Prostate gland (tissue), 2 donors: ENCODE measurements at places on chromosomes 12 and 14.

DNA sequence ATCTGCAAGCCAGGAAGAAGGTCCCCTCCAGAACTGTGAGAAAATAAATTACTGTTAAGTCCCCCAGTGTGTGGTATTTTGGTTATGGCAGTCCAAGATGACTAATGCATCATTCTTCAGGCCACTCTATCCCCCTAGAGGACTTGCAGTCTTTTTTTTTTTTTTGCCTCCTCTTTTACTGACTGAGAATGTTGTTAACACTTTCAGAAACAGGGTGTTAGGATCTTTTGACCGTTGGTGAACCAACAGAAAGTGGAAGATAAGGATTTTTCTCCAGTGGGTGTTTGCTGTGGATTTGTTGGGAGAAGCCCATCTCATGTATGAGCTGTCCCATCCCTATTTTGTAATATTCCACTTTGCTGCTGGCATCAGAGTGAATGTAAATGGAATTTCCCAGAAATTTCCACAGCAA lies 37.8 kb downstream of the MARK3 start:
- H3K27ac ChIP-seq, result no peak overlapping the region
- no peaks in the 10 kb centered on the region for H3K27me3 ChIP-seq
- H3K4me3 ChIP-seq, result no peak overlapping the region
- H3K4me1 ChIP-seq, result peaks cover 10% of the 10 kb centered on the region
- no peaks in the 10 kb centered on the region for H3K36me3 ChIP-seq
- no peak for DNase-seq

DNA sequence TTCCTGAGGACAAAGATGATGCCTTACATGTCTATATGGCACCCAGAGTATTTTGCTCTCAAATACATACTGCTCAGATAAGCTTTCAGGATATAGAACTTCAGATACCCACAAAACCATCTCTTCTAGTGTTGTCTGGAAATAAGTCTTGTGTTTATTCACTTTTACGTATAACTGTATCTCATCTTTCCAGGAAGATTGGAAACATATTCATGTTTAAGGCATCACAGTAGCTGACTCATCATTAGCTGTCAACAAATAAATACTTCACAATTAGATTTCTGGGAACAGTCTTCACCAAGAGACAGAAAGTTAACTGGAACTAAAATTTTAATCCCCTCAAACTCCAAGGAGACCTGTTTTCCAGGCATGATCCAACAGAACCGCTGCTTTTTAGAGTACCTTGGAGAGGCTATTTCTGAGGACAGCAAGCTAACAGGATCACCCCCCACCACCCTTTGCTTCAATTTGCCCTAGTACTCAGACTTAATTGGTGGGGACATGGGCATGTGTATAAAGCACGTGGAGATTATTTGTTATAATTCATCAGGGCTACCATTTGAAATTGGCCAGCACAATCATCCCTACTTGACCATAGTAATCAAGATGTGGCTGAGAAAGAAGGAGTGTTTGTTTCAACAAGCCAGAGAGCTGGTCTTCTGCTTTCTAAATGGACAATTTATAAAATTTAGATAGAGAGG lies 129.3 kb upstream of the HIF1A start:
- H3K27me3 ChIP-seq, result no peaks in the 10 kb centered on the region
- no peak for DNase-seq
- peaks cover 6% of the 10 kb centered on the region for H3K4me1 ChIP-seq
- H3K4me3 ChIP-seq, result no peak overlapping the region

DNA sequence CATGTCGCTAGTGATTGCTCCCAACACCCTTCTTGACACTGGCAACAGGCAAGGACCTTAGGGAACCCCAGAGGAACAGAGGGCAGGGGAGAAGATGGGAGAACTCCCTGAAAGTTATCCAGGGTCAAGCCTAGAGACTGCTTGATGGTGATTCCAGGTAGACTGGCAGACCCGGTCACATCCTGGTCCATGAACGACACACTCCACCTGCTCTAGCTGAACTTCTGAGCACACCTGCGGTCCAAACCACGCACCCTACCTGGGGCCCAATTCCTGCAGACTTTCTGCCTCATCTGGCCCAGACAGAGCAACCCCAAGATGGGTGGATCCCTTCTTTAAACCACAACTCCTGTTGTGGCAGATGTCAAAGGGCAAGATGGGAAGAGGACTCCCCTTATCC lies 34.2 kb downstream of the NCKAP5L start:
- H3K27me3 ChIP-seq, result no peaks in the 10 kb centered on the region
- no peaks in the 10 kb centered on the region for H3K36me3 ChIP-seq
- H3K4me1 ChIP-seq, result no peaks in the 10 kb centered on the region
- H3K27ac ChIP-seq, result no peak overlapping the region

DNA sequence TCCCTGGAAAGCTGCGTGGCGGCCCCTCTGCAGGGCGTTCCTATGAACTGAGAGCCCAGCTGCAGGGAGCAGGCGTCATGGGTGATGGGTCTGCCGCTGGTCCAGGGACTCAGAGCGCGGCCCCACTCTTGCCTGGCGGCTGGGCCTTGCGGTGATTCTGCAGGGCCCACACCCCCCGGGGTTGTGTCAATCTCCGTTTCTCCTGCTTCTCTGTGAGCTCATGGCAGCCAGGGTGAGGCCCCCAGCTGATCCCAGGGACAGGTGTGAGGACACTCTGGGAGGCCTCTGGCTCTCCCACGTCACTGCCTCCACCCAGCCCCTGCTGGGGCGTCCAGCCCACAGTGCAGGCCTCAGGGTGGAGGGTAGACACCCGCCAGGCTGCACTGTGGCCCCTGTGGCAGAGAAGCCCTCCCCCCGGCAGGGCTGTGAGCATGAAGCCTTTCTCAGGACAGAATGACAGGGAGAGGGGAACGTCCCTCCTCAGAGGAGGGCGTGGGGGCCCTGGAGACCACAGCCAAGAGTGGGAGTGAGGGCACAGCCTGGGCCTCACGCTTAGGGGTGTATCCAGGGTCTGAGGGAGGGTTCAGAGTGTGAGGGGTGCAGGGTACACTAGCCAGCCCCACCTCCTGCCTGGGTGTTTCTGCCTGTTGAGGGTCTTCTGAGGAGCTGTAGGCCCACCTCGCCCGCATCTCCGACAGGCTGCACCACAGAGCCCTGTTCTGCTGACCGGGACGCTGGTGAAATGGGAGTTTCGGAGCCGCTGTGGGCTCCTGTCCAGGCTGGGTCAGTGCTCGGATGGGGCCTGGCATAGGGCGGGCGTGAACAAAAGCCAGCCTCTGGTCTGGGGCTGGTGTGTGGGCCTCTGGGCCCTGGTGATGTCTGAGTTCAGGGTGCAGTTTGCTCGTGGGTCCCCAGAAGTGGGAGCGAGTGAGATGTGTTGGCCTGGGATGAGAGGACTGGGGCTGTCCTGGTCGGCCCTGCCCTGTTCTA lies 26.7 kb upstream of the CRIP2 start:
- H3K36me3 ChIP-seq, result peaks cover 4% of the 10 kb centered on the region
- no peak for DNase-seq
- H3K4me1 ChIP-seq, result no peaks in the 10 kb centered on the region
- H3K27ac ChIP-seq, result no peak overlapping the region
- H3K4me3 ChIP-seq, result no peak overlapping the region
- H3K27me3 ChIP-seq, result no peaks in the 10 kb centered on the region

GRCh38 chr14:96797582-96798349 lies 584 bp downstream of the VRK1 start:
- no peaks in the 10 kb centered on the region for H3K27me3 ChIP-seq
- peak overlapping the region; percentile 42 for H3K27ac ChIP-seq
- no peaks in the 10 kb centered on the region for H3K36me3 ChIP-seq
- no peaks in the 10 kb centered on the region for H3K4me1 ChIP-seq
- peak overlapping the region; percentile 67 for H3K4me3 ChIP-seq

DNA sequence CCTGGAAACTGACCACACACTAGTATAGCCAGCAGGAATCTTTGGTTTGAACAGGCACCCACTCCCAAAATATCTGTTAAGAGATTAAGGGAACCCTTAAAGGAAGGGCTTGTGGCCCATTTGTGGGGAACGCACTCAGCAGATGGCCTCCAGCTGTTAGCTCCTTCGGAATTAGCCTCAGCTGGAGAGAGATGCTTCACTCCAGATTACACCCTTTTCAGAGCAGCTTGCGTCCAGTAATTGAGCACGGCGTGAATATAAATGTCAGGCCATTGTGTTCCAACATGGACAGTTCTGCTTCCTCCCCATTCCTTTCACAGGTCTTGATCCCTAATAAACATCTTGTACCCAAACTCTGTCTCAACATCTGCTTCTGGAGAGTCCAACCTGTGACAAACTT lies 397.8 kb downstream of the SEC23A start:
- no peak overlapping the region for H3K27ac ChIP-seq
- no peaks in the 10 kb centered on the region for H3K36me3 ChIP-seq

- H3K4me3 ChIP-seq, result no peak overlapping the region
- H3K27ac ChIP-seq, result no peak overlapping the region
- DNase-seq, result no peak
Measured at GRCh38 chr14:91998667-91999570, 40.9 kb downstream of the TRIP11 start.

DNA sequence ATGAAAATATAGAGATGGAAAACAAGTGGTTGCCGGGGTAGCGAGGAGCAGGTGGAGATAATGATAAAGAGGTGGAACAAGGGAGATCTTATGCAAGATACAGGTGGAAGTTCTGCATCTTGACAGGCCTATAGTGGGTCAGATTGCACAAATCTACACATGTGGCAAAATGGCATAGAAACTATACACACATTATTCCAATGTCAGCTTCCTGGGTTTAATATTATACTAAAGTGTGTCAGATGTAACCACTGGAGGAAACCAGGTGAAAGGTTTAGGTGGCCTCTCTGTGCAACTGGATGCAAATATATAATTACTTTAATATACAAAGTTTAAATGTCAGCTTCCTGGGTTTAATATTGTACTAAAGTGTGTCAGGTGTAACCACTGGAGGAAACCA lies 1.1 kb downstream of the SLC38A4 start:
- H3K27me3 ChIP-seq, result no peaks in the 10 kb centered on the region
- no peaks in the 10 kb centered on the region for H3K36me3 ChIP-seq
- H3K4me1 ChIP-seq, result no peaks in the 10 kb centered on the region
- DNase-seq, result no peak
